ENCODE measurements at places on chromosomes 5 and 9.

DNA sequence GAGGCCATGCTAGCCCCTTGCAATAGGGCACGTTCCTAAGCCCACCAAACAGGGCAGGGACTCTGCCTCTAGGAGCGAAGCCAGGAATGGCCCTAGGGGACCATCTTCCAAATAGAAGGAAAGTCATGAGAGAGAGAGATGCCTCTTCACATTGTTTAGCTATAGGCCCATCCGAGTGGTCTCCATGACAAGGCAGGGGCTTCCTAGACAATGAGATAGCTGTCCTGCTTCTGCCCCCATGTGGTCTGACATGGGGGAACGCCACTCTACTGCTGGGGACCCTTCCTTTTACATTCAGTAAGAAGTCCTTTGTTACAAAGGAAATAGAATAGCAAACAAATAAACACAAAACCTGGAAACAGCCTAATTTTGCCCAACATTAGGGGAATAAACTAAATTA is 17.9 kb upstream of the KIF4B start:
- no peak for DNase-seq

GRCh38 chr9:98226957-98227356 is 28.5 kb downstream of the TBC1D2 start:
- no peak for DNase-seq

- DNase-seq = no peak
Measured at GRCh38 chr9:9764821-9765220, 848.0 kb downstream of the PTPRD start.

DNA sequence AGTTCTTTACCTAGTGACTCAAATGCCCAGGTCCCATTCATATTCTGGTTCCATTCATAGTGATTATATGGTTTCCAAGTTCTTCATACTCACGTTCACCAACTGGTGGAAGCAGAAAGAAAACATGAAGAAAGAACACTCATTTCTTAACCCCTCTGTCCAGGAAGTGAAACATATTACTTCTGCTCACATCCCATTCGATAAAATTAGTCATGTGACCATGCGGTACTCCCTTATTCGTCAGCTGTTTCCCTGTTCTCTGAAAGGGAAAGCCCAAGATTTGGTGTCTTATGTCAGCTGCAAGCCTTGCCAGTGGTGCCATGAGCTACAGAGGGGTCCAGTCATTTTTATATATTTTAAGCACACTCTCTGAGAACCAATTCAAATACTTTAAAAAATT is 387.0 kb upstream of the DMAC1 start:
- DNase-seq = no peak

DNA sequence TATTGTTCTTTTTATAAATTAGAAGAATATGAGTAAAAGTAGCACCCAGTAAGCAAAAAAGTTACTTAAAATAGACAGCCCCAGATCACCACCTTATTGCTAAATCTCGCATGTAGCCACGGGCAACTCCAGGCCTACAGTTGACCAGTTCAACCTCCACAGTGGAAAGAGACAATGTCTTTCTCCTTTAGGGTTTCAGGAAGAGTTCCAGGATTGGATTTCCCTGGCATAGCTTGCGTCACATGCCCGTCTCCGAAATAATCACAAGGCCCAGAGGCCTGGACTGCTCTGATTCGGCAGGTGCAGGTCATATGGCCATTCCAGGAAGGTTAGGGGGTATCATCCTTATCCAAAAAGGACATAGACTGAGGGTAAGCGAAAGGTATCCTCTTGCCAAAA is 9.9 kb upstream of the PFDN1 start:
- DNase-seq = no peak

- DNase-seq = no peak
Measured at GRCh38 chr5:87120518-87121303, 147.0 kb upstream of the RASA1 start.

DNA sequence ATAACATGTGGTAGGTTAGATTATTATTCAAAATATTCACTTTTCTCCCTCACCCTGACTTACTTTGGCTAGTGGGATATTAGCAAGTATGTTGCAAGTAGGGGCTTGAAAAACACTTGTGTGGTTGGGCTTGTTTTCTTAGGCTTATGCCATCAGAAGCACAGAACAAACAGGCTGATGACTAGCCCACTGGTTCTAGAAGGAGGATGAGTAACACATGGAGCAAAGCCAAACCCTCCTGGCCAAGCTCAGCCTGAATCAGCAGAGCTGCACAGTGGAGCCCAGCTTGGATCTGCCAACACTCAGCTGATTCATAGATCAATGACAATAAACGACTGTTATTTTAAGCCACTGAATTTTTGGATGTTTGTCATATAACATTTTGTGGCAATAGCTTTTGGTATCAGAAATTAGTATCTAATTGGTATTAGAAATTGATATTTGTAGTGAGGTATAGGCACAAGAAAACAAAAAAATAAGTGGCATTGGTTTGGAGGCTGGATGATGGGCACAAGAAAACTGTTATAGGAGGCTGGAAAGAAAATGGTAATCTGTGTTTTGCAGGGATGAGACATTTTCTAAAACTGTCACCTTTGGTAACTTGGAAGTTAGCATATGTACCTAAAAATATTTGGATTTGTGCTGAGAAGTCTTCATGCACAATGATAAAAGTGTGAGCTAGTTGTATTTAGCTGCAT is 46.1 kb upstream of the ZBED3 start:
- DNase-seq = no peak

DNA sequence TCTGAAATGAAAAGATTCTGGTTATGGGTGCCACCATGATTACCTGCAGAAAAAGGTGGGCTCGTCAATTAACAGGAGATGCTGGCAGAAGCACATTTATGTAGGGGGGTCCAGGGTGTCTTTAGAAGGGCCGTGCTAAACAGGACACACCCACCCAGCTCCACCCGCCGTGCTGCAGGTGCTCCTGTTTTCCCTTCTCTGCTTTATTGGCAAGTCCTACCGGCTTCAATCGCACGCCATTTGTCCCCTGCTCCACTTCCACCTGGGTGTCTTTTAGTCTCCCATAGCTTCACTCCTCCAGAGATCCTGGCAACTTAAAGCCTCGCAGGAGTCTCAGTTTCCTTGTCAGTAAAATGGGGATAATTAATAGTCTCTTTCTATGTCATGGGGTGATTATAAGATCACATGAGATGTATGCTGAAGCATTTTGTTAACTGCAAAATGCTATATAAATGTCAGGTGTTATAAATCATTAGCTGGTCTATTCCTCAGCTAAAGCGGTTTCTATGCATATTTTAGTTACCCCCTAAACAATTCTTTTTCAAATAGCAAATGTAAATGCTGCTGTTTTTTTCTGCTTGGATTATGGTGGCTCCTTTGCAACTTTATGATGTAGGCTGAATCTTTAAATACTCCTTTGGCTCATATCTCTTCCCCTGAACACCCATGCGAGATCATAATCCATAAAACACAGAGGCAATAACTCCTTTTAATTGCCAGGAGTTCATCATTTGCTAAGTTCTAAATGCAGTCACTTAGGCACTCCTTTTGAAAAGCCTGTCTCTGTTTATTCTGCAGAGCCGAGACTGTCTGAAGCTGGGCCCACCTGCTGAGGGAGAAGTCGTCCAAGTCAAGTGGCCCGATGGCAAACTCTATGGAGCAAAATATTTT is 406.9 kb downstream of the KDM4C start:
- DNase-seq = no peak

DNA sequence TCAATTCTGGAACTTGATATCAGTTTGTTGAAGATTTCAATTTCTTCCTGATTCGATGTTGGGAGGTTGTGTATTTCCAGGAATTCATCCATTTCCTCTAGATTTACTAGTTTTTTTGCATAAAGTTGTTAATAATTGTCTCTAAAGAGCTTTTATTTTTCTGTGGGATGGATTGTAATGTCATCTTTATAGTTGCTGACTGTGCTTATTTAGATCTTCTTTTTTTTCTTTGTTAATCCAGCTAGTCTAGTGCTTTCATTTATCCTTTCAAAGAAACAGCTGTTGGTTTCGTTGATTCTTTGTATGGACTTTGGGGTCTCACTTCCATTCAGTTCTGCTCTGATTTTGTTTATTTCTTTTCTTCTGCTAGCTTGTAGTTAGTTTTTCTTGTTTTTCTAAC is 302.0 kb upstream of the DMAC1 start:
- DNase-seq = no peak

DNA sequence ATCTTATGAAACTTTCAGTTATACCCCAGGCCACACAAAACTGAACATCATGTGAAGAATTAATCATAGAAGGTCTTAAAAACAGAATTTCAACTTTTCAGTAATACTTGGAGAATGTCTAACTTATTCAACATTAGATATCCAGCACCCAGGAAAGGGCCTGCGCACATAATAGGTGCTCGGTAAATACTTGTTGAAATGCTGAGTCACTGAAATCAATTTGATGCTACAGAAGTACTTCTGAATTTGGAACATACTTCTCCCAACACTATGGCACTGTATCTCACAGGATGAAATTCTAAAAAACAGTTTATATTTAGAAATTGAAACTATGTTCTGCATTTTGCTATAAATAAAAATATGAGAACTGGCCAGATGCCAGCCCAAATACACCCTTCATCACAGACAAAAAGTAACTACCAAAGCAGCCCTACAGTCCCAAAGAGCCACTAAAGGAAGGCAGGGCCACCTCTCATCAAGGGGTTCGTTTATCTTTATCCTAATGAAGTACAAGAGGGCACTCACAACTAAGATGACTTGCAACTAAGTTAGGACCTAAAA is 26.5 kb downstream of the MRPS27 start:
- DNase-seq = no peak

DNA sequence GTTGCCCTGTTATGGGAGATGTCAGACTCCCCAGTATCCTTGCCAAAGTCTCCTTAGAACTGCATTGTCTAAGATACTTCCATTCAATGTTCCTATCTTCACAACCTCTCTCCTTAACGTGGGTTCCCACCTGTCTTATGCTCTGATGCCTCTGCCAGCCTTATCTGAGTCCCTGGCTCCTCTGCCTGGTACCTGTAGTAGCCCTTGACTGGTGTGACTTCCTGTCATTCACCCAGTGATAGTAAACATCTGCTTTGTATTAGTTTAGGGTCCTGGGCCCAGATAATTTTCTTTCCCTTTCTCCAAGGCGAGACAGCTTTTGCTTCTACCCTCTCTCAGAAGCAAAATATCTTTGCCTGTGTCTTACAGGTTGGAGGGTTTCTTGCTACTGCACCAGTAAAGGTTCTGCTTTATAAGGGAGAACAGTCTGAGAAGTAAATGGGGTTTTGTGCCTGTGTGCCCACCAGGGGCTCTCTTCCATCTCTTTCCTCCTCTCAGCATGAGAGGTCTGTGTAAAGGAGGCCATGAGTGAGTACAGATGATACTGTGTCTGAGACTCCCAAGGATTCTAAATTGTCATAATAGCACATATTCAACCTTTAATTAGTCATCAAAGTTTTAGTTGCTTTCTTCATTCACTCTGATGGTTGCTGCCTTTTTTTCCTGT is 220.8 kb downstream of the PRR16 start:
- DNase-seq = no peak

Data from NCI-H1092 (cell line).